ENCODE measurements at places on chromosomes 11 and 22.

DNA sequence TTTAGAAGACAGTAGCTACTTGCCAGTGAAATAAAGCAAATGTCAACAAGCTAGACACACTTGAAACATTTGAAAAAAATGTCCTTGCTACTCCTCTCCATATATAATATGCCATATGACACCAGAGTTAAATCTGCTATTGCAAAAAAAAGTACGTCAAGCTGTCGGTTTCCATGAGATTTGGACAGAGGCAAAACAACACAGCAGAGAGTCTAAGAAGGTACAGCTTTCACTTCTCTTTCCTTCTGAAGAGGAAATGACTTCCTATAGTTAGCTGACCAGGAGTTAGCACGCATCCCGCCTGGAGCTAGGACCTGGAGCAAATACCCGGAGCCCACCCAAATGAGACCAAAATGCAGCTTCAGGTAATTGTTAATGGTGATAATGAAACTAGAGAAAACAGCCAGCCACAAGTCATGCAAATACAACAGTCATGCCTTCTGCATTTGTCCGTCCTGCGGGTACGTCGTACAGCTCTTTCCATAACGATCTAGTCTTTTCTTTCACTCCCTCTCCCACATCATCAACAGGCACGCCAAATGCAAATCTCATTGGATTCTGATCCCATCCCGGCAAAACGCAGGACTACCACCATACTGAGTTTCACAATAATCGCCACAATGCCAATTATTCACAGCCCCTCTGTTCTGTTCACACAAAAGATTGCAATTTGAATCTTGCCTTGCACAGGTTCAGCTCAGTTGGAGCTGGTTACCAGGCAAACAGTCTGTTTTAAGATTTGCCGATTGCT lies 395.0 kb upstream of the CCDC90B start:
- DNase-seq = no peak

DNA sequence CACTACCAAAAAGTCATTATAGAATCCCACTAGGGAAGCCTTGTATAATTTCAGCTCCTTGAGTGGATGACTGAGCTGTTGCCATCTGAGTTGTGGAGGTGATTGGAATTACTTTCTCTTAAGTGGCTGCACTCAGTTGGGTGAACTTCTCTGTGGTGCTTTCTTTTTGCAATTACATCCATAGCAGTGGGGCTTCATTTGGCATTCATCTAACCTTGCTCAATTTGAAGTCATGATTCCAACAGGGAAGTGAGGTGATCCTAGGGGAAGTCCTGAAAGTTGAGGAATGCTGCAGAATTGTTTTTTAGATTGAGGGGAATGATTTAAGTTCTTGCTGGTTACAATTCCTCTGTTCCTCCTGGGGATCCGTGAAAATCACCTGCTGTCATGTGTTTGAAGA lies 39.6 kb downstream of the ARHGAP42 start:
- DNase-seq = no peak

GRCh38 chr11:134751766-134752165 lies 339.7 kb upstream of the B3GAT1 start:
- DNase-seq = no peak

- peak; percentile 24 for DNase-seq
Measured at GRCh38 chr11:76236092-76236999, 30.0 kb upstream of the WNT11 start.

DNA sequence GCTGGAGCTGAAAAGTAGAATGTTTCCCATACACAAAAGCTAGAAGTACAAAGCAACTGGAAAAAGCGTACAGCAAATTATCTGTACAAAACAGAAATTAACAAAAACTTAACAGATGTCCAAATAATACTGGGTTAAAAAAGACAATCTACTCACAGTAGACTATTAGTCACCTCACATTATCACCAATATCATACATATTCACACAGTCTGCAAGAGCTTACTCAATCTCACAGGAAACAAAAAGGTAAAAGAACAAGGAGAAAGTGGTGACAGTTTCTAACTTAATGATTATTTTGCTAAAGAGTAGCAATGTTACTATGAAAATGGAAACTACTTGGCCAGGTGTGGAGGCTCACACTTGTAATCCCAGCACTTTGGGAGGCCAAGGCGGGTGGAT lies 11.9 kb downstream of the CELF1 start:
- DNase-seq = no peak

GRCh38 chr11:1937616-1938342 lies 9.4 kb upstream of the MRPL23 start:
- DNase-seq = no peak

GRCh38 chr22:28728002-28728401 lies 13.6 kb downstream of the CHEK2 start:
- no peak for DNase-seq

DNA sequence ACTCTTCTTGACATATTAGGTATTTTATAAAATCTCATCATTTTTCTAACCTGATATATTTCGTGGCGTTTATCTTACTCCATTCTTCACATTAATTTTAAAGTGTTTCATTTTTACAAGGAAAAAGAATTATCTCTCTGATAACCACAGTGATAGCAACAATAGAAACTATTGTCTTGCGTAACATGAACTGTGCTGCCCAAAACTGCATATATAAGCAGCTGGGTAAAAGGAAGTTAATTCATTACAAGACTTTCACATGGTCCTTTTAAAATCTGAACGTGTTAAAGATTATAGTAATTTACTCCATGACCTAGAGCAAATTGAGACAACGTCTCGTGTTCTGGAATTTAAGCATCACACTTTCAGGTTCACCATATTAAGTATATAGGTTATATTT lies 210.4 kb upstream of the GRIA4 start:
- no peak for DNase-seq

GRCh38 chr11:98616098-98616655 lies 404.6 kb upstream of the CNTN5 start:
- no peak for DNase-seq

DNA sequence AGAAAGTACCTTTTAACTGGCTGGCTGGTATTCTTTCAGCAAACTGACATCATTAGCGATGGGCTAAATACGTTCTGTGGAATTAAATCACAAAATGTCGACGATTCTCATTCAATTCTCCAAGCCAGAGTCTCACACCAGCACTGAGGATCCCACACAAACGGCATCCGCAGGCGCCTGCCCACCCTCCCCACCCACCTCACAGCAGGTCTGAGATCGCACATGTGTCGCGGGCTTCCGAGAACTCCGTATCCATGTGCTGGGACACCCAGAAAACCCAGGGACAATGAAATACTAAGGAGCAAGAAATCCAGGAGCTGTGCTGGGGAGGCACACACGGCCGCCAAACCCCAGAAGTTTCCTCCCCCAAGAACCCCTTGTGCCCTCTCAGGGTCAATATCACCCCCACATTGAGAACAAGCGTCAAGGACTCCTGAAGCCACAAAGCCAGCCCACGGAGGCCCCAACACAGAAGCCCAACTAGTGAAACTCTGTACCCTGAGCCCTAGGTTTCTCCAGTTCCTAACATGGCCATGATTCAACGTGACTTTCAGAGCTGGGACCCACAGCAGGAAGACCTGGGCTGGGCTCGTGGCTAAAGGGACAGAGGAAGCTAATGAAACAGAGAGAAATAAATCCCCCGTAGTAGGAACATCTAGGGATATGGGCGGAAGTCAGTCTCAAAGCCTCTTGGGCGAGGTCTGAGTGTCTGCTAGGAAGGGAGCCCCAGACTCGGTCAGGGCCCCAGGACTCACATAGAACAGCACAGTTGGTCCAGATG lies 8.0 kb downstream of the TOLLIP start:
- no peak for DNase-seq

- no peak for DNase-seq
Measured at GRCh38 chr22:19107730-19108074, 14.5 kb downstream of the DGCR2 start.

- DNase-seq = no peak
Measured at GRCh38 chr11:128632141-128632791, 44.9 kb upstream of the ETS1 start.

DNA sequence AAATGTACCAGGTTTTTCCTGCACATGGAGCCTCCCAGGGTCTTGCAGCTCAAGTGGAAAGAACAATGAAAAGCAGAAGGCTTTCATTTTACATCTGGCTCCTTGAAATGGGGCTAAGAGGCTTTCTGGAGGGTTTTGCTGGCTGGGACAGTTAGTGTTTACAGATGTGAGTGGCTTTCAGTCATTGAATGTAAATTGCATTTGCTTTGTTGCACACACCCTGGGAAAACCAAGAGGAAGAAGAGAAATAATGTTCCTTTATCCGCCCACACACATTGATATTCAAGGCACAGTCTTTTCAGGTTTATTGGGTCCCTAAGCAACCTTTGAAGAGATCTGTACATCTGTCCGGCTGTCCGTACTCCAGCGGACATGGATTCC lies 144.5 kb downstream of the SPON1 start:
- DNase-seq = no peak

GRCh38 chr22:35033635-35034296 lies 32.2 kb upstream of the ISX start:
- no peak for DNase-seq

- no peak for DNase-seq
Measured at GRCh38 chr11:124900464-124900863, 2.8 kb upstream of the ROBO4 start.

DNA sequence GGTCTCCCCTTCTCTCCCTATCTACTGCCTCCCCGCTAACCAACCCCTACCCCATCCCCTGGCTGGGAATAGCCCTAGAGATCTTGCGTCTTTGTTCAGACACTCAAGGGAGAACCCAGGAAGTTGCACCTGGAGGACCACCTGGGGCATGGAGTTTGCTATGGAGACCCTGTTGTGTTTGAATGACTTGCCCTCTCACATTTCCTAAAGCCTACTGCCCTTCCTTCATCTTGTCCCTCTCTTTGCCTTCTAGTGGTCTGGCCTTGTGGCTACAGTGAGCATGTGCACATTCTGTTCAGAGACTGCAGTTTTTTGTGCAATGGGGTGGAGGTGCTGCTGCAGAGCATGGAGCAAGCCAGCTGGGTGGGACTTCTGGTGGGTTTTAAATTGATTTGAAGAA lies 42.5 kb downstream of the ZNRF3 start:
- no peak for DNase-seq

DNA sequence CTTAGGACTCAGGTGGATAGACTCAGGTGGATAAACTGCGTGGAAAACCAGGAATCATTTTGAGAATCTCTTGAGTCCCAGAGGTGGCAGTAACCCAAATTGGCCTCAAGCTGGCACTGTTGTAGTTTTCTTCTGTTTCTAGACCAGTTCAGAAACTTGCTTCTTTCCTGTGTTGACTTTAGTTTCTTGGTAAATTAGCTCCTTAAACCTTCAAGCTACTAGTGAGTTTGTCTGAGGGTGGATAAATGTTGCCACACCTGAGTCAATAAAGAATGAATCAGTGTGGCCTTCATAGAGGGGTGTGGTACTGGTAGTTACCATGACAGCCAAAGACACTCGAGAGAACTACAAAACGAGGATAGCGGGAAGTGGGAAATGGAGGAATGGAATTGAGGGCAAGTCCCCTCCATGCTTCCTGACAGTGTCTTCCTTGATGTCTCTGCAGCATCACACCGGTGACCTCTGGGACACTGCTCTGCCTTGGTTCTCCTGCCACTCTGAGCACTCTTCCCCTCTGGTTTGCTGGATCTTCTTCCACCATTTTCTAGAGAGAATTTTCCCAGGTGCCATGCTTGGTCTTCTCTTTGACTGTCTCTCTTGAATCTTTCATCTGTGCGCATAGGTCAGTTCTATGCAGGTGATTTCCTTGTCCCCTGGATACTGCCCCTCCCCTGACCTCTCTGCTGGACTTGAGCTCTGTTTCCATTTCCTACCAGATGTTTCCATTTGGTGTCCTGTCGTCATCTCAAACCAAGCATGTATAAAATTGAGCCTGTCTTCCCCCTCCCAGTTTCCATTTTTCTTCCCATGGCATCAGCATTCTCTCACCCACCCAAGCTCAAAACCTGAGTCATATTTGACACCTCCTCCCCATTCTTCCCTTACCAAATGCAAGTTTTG lies 7.2 kb downstream of the POLD4 start:
- no peak for DNase-seq

- no peak for DNase-seq
Measured at GRCh38 chr11:35357923-35358322, 61.4 kb downstream of the SLC1A2 start.

DNA sequence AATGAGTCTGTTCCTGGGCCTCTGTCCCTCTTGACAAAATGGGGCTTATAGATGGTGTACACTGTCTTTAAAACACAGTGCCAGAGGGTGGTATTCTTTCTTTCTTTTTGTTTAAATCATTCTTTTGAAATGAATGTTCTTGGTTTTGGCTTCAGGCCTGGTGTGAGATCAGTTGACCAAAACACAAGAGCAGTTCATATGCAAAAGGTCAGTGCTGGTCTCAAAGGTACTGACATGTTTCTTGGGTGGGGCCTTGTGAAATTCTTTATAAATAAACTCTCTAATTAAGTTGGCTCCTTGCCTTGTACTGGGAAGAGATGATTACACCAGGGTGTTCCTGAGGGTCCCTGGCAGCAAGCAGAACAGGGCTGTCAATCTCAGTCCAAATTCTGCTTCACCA lies 110.0 kb downstream of the FBXO7 start:
- no peak for DNase-seq

DNA sequence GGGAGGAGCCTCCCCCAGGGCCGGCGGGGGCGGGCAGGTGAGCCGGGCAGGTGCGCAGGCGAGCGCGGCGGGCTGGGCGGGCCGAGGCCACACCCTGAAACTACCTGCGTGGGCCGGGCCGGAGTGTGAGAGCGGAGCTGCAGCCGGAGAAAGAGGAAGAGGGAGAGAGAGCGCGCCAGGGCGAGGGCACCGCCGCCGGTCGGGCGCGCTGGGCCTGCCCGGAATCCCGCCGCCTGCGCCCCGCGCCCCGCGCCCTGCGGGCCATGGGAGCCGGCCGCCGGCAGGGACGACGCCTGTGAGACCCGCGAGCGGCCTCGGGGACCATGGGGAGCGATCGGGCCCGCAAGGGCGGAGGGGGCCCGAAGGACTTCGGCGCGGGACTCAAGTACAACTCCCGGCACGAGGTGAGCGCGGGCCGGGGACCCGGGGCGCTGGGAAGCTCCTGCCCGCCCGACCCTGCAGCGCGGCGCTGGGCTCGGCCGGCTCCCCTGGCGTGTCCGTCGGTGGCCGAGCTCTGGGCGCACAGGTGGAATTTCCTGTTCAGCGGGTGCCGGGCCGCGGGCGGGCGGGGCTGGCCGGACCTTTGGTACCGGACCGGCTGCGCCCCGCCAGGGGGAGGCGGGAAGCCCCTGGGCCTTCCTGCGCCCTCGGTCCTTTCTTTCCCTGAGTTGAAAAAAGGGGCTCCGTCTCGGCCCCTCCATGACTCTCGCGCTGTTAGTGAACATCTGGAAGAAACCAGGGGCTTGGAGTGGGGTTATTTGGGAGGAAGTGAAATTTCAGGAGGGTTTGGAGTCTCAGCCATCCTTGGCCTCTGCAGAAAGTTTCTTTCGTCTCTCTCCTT lies at the start of gene ST14:
Gene ST14 (plus strand): TSS at position 126 of the 841 bp plus-strand sequence. CDS start 198 bp downstream, at position 324.
- DNase-seq = no peak

DNA sequence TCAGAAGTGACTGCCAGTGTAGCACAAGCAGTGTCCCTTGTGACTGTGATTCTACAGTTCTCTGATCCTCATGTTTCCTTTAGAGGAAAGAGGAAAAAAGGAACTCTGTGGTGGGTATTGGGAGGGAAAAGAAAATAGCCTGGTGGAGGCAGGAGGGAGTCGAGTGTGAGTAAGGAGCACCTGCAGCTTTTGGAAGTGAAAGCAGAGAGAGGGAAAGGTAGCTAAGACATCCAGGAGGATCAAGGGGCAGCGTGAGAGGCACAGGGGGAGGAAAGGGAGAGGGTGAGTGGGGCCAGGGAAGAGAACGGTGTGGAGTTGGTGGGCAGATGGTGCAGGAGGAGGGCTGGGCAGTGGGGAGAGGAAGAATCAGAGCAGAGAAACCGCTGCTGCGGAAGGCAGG lies 12.4 kb downstream of the TMA7B start:
- DNase-seq = no peak

GRCh38 chr11:80167766-80168165 lies 726.9 kb upstream of the TENM4 start:
- no peak for DNase-seq

- DNase-seq = no peak
Measured at GRCh38 chr11:77049026-77049425, 14.8 kb downstream of the B3GNT6 start.
